ENCODE measurements at places on chromosomes 6 and 20. TPM values are rescaled to one million over a fixed set of nuclear protein-coding genes. Genes with fewer than 3 reads are reported as not detected.

The BYSL gene
- total RNA-seq = 18.2 TPM

The LHFPL5 gene
- total RNA-seq = 0.14 TPM

The SGK2 gene
- total RNA-seq = 1.3 TPM

The JPH2 gene
- 2.3 TPM for total RNA-seq

The TP53TG5 gene
- total RNA-seq = not detected

The KIAA1755 gene
- total RNA-seq = 2.7 TPM

The SALL4 gene
- total RNA-seq = 0.39 TPM

The ANKRD66 gene
- not detected for total RNA-seq

The HCK gene
- 28.9 TPM for total RNA-seq

The MYL9 gene
- 1,063 TPM for total RNA-seq

The AP5S1 gene
- 25.9 TPM for total RNA-seq

The PCK1 gene
- 0.39 TPM for total RNA-seq

The CHRNA4 gene
- not detected for total RNA-seq

The JAG1 gene
- total RNA-seq = 15.7 TPM

The DLGAP4 gene
- total RNA-seq = 67.3 TPM

The FAM209A gene
- not detected for total RNA-seq

The TTPAL gene
- total RNA-seq = 17.8 TPM

The ZNF341 gene
- total RNA-seq = 2.8 TPM

The BMP7 gene
- 6.7 TPM for total RNA-seq

The SLC2A10 gene
- 8.5 TPM for total RNA-seq

The TRIM40 gene
- not detected for total RNA-seq

The B3GAT2 gene
- total RNA-seq = not detected

The TCF21 gene
- 2.3 TPM for total RNA-seq

The BHLHE23 gene
- not detected for total RNA-seq

The DOK5 gene
- total RNA-seq = 1.9 TPM

The ROS1 gene
- total RNA-seq = not detected

The ESR1 gene
- total RNA-seq = 0.28 TPM

The RIPPLY2 gene
- 0.83 TPM for total RNA-seq

The RHAG gene
- not detected for total RNA-seq

The ARHGAP40 gene
- total RNA-seq = not detected

The NR2E1 gene
- 2.3 TPM for total RNA-seq

The EFCAB8 gene
- 0.06 TPM for total RNA-seq

The TFAP2D gene
- not detected for total RNA-seq

The ADGRF1 gene
- 0.25 TPM for total RNA-seq

The PCMTD2 gene
- 49.8 TPM for total RNA-seq

The PRND gene
- not detected for total RNA-seq

The PTK6 gene
- 0.36 TPM for total RNA-seq

The SRMS gene
- total RNA-seq = not detected

The OTOR gene
- not detected for total RNA-seq

The HLA-F gene
- 63.0 TPM for total RNA-seq

The TGM2 gene
- total RNA-seq = 108 TPM

The PRIM2 gene
- total RNA-seq = 4.7 TPM

The FAM83D gene
- 4.5 TPM for total RNA-seq

The SEMG1 gene
- total RNA-seq = not detected

The OPRM1 gene
- not detected for total RNA-seq

The SLC18B1 gene
- 13.2 TPM for total RNA-seq

The HLA-DPA1 gene
- 69.6 TPM for total RNA-seq

The HSPA1L gene
- total RNA-seq = 1.9 TPM

The SIGLEC1 gene
- total RNA-seq = 41.7 TPM

The DCDC2 gene
- 1.7 TPM for total RNA-seq

The MRAP2 gene
- total RNA-seq = 6.3 TPM

The HUS1B gene
- 2.4 TPM for total RNA-seq

The BTN1A1 gene
- total RNA-seq = not detected

The PKIB gene
- total RNA-seq = 5.2 TPM

The C20orf202 gene
- total RNA-seq = 0.42 TPM

The IL17A gene
- total RNA-seq = not detected

Measured in adrenal gland (tissue), 19 donors.